ENCODE measurements at places on chromosomes 5 and 9. TPM values are rescaled to one million over a fixed set of nuclear protein-coding genes. Genes with fewer than 3 reads are reported as not detected.

EGR1 gene
- total RNA-seq: 6.1 TPM

DNAI1 gene
- not detected for total RNA-seq

SNX2 gene
- total RNA-seq: 62.7 TPM

HTR1A gene
- not detected for total RNA-seq

GPRIN1 gene
- total RNA-seq: 2.8 TPM

ADAMTSL1 gene
- total RNA-seq: 0.13 TPM

GARIN3 gene
- total RNA-seq: not detected

SPTAN1 gene
- total RNA-seq: 277 TPM

FCN2 gene
- total RNA-seq: not detected

CDC25C gene
- total RNA-seq: 0.26 TPM

PCDHA9 gene
- total RNA-seq: under 0.01 TPM

PTGDS gene
- total RNA-seq: 0.26 TPM

SLCO6A1 gene
- total RNA-seq: under 0.01 TPM

SPATA31D4 gene
- total RNA-seq: not detected

MAN2A1 gene
- 78.9 TPM for total RNA-seq

SLC27A4 gene
- total RNA-seq: 19.7 TPM

LPAR1 gene
- total RNA-seq: 16.8 TPM

TNFSF8 gene
- not detected for total RNA-seq

MCIDAS gene
- total RNA-seq: 0.13 TPM

PCDHB4 gene
- total RNA-seq: 0.13 TPM

GTF2H2C gene
- total RNA-seq: 26.1 TPM

GNAQ gene
- 20.2 TPM for total RNA-seq

SLC6A3 gene
- total RNA-seq: not detected

MYO10 gene
- 39.5 TPM for total RNA-seq

PIP5K1B gene
- total RNA-seq: 2.9 TPM

REEP2 gene
- 2.4 TPM for total RNA-seq

TMEM215 gene
- not detected for total RNA-seq

TMEM252 gene
- not detected for total RNA-seq

Data from bronchial epithelial cell (primary cell).